Fibroblast of skin of back (primary cell): ENCODE measurements at places on chromosomes 5 and 9.

- no peak for DNase-seq
These were observed 122.1 kb downstream of the SIL1 start for GRCh38 chr5:139076111-139076510.

GRCh38 chr5:42806701-42807262, 4.9 kb downstream of the SELENOP start:
- DNase-seq, result no peak

DNA sequence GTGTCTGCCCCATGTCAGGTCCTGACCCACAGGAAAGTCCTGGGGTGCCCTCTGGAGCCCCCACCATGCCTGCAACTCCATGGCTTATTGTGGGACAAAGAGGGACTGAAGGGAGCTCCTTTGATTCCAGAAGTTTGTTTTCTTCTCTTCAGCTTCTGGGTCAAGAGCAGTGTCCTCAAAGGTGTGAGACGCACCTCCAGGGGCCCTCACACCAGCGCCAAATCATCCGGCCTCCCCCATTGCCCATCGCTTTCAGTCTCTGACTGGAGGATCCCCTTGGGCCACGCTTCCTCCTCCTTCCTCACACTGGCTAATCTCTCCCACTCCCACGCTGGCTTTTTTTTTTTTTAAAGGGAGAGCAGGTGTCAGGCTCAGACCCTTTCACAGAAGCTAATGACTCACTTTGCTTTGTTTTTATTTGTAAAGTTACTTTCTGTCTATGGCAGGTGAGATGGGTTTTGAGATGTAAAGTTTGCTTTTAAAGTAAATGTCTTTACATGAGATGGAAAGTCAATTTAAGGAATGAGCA, 16.7 kb downstream of the CDHR2 start:
- DNase-seq, result no peak

DNA sequence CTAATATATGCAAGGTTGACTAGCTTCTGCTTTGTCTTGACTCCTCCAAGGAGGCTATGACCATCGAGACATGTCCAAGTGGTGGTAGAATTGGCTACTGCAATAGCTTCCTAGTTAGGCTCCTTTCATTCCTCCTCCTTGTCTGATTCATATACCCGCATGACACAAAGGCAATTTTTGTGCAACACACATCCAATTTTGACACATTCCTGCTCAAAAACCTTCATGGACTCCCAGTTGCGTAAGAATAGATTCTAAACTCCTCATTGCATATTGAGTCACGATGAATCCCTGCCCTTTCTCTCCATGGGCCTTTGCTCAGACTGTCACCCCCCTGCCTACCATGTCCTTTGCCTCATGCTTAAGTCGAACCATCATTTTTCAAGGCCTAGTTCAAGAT, 344.5 kb downstream of the ACTL7B start:
- peak; percentile 31 for DNase-seq

- peak; percentile 71 for DNase-seq
These were observed 226.5 kb downstream of the GABBR2 start for GRCh38 chr9:98482226-98482625.

DNA sequence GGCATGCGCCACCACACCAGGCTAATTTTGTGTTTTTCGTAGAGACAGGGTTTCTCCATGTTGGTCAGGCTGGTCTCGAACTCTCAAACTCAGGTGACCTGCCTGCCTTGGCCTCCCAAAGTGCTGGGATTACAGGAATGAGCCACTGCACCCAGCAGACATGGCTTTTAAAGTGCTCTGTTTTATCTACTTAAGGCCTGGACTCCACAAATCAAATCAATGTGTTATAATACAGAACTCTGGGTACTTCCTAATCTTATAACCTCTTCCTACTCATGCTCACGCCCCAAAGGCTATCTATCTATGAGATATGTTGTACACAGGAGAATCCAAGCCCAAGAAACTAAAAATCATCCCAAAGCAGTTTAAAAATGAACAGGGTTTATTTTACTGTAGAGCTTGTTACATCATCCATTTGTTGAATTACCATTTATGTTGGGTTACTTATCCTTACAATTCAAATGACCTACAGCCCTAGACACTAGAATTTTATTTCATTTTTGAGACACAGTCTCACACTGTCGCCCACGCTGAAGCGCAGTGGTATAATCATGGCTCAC, 155.1 kb downstream of the EFNA5 start:
- no peak for DNase-seq

GRCh38 chr5:104628911-104629310, 1066.3 kb upstream of the NUDT12 start:
- peak; percentile 44 for DNase-seq

GRCh38 chr5:143195491-143195890, 208.0 kb downstream of the NR3C1 start:
- no peak for DNase-seq

- no peak for DNase-seq
These were observed 498.0 kb downstream of the PRDM9 start for GRCh38 chr5:24005384-24005783.

DNA sequence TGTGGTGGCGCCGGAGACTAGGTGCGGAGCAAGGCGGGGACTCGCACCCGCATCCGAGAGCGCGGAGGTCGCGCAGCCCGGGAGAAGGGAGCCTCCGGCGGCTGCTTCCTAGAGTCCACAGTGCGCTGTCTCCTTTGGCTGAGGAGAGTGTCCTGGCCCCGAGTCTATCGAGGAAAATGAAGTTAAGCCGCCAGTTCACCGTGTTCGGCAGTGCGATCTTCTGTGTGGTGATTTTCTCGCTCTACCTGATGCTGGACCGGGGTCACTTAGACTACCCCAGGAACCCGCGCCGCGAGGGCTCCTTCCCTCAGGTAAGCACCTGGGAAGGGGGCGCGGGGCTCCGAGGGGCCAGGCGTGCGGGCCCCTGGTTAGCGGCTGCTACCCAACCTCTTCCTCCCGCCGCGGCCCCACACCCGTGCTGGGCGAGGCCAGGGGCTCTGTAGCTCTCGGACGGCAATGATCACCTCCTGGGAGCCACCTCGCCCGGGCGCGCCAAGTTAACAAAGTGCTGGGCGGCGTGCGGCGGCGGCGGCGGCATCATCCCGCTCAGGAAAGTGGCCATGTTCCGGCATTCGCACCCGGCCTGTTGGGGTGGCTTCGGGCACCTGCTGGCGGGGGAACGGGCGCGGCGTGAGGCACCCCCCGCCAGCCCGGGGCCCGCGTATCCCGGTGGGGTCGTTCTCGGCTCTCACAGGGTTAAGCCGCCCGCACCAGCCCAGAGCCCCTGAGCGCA, 681 bp downstream of the MAN2A1 start:
- peak; percentile 48 for DNase-seq

DNA sequence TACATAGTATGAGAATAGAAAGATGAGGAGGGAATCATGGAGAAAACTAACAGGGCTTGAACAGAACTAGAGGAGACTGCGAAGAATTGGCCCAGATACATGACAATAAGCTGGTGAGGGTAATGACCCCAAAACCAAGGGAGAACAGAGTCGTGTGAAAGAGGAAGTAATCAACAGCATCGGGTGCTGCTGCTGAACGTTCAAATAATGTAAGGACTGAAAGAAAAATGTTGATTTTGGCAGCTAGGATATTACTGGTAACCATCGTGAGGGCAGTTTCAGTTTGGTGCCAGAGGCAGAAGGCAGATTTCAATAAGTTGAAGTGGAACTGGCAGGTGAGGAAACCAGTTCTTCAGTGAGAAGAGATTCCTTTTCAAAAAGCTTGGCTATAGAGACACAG, 66.8 kb upstream of the SMC2 start:
- no peak for DNase-seq

GRCh38 chr5:43244823-43245565, 53.0 kb downstream of the NIM1K start:
- DNase-seq, result no peak

DNA sequence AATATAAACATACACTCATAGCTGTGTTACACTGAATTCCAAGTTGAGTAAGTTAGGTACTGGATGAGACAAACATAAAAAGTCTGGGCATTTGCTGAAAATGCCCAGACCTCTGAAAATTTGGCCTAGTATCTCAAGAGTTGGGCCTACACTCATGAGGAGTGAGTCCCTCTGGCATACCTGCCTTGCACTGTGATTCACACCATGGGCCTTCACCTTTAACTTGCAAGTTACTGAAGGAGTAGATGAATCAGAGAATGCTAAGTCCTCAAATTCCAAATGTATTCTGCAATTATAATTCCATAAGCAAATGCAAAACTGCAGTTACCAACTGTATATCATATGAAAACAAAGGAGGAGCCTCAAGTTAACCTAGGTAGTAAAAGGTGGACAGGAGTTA, 32.3 kb upstream of the C9orf40 start:
- DNase-seq, result no peak

DNA sequence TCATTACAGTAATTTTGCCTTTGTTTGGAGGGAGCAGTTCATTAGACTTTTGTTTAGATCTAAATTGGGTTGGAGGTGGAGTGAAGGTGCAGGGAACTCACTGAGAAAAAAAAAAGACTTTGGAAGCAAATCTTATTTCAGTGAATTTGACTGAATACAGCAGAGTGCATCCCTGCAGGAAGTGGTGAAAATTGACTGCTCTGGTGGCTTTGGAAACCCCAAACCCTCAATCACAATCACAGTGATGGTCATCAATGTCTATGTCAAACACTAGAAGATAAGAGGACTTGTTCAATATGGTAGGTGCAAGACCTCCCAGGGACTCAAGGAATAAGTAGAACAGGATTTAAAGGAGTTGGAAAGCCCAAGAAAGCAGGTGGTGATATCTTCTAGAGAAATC, 76.0 kb upstream of the RASA1 start:
- no peak for DNase-seq

DNA sequence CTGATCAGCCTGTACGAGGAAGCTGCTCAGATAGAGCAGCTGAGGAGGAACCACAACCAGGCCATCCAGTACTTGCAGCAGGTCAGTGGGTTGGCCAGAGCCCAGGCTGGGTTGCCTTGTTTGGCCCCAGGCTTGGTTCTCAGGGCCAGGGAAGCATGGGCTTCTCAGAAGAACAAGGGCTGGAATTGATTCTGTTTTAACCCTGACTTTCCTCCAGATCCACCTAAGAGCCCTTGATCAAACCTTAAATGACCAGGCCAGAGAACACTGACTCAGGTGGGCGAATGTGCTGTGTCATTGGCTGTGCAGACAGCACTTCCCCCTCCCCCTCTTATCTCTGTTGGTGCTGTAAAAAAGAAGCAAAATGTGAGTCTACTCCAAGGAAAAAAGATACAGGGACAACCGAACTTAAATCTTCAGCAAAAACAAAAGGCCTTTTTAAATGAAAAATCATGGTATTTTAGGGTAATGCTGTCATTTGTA, 28.1 kb downstream of the TTC23L start:
- DNase-seq, result no peak

DNA sequence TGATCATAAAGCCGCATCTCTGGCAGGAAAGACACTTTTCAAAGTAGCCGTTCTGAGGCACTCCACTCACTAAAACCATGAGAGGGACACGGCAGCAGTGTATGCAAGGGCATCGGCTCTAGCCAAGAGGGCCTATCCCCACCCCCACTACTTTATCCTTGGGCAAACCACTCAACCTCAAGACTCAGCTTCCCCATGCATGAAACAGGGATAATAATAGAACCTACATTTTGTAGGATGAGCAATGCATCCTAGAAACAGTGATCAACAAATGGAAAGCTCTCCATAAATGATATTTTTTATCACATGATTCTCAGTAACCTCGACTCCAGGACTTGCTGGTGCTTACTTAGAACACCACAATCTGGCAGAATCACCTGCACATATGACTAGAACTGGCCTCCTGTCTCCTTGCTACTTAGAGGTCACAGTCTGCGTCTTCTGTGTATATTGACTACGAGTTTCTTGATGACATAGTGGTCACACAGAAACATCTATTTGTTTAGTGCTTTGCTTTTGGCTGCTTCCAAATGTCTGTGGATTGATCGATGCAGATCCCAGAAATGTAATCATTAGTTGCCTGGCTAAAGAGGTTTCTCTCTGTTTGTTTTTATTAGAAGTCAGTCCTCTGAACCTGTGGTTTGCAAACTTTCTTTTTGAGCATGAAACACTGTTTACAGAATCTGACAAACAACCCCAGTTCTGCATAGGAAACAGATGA, 102.1 kb downstream of the LHFPL2 start:
- peak; percentile 14 for DNase-seq

DNA sequence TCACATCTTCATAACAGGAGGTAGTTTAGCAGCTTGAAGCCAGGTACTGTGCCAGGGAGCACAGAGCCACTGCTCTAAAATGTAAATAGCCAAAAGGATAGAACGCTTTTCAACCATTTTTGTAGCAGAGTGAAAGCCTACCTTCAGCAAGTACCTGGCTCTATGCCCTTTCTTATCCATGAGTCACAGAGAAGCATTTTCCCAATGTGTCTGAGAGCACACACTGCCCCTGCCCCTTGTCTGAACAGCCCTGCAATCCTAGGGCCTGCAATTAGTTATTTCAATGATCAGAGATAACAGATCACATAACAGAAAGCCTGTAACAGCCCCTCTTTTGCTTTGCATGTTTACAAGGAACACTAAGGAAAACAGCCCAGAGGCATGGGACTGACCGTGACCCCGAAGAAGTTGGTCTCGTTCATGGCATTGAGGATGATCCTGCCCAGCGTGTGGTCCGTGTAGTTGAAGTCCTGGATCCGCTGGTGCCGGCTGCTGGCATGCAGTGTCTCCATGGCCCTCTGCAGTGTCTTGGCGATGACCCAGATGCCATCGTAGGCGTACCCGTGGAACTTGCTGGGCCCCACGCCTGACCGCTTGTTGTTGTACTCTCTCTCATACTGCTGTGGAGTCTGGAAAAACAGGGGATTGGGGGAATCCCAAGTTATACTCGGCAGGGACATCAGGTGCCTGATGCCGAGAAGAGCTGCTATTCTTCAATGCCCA, 198.3 kb upstream of the TBC1D2 start:
- DNase-seq, result no peak

DNA sequence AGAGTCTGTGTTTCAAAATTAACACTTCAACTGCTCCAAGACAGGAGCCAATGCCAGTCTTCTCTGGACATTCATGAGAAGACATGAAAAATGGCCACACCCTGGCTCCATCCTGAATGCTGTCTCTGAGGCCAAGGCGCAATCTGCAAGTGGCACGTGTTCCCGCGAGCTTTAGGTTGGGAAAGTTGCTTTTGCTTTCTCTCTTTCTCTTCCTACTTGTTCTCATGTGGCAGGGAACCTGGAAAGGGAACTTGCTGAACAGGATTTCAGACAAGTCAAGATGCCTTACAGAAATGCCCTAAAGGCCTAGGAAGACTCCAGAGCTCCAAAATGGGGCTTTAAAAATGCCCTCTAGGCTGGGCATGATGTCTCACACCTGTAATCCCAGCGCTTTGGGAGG, 91.9 kb upstream of the OTULINL start:
- no peak for DNase-seq

DNA sequence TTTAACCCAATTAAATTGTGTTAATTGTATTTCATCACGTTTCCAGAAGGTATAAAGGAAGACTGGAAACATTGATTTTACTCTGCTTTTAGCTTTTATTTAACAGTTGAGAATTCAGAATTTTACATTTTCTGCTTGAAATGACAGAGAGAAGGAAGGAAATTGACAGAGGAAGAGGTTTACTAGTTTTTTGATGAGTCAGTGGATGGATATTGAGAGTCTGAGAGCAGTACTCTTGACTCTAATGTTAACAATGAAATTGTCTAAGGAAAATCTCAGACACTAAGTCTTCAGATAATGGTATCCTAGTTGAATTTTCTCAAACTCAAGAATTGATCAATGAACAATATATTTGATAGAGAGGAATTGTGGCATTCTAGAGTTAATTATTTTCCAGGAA, 60.6 kb downstream of the IPO11 start:
- DNase-seq, result peak; percentile 25

- no peak for DNase-seq
These were observed 38.2 kb upstream of the POMT1 start for GRCh38 chr9:131464354-131465000.

GRCh38 chr9:18362901-18363685, 110.9 kb upstream of the ADAMTSL1 start:
- DNase-seq, result peak; percentile 76

GRCh38 chr5:122447072-122447471, 135.0 kb downstream of the SNCAIP start:
- DNase-seq, result no peak
